ENCODE measurements at places on chromosomes 3 and 15. TPM values are rescaled to one million over a fixed set of nuclear protein-coding genes. Genes with fewer than 3 reads are reported as not detected.
A peak's percentile ranks its signal among the peaks of the same experiment; 100 is the strongest.

DNA sequence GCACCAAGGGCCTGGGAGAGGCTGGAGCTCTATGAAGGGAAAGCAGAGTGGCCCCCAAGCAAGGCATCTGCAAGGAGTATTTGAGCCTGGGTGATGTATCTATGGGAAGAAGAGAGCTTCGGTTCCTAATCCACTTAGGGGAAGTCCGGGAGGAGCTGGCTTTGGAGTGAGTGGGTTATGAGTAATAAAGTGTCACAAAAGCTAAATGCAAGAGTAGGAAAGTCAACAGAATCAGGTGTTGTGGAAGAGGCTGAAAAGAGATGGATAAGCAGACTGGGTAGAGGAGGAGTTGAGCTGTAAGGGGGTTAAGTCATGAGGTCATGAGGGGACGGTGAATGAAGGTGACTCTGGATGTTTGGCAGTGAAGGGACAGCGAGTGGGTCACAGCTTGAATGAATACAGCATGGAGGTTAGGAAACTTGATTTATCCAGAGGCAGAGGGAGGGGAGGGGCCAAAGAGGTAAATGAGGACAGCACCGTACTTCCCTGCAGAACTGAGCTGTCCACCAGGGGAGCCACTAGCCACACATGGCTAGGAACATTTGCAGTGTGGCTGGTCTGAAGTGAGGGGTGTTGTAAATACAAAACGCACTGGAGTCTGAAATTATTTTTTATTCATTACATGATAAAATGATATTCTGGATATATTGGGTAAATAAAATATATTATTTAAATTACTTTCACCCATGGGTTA, 83.3 kb downstream of the ADCY5 start:
- no peaks in the 10 kb centered on the region for H3K36me3 ChIP-seq
- H3K4me3 ChIP-seq: no peak overlapping the region
- no peak overlapping the region for H3K27ac ChIP-seq
- H3K4me1 ChIP-seq: no peaks in the 10 kb centered on the region

GRCh38 chr3:152977366-152977765, 142.4 kb downstream of the P2RY1 start:
- no peak overlapping the region for H3K27ac ChIP-seq
- no peaks in the 10 kb centered on the region for H3K36me3 ChIP-seq
- H3K4me1 ChIP-seq: no peaks in the 10 kb centered on the region
- H3K27me3 ChIP-seq: no peaks in the 10 kb centered on the region
- DNase-seq: no peak
- no peak overlapping the region for H3K4me3 ChIP-seq

DNA sequence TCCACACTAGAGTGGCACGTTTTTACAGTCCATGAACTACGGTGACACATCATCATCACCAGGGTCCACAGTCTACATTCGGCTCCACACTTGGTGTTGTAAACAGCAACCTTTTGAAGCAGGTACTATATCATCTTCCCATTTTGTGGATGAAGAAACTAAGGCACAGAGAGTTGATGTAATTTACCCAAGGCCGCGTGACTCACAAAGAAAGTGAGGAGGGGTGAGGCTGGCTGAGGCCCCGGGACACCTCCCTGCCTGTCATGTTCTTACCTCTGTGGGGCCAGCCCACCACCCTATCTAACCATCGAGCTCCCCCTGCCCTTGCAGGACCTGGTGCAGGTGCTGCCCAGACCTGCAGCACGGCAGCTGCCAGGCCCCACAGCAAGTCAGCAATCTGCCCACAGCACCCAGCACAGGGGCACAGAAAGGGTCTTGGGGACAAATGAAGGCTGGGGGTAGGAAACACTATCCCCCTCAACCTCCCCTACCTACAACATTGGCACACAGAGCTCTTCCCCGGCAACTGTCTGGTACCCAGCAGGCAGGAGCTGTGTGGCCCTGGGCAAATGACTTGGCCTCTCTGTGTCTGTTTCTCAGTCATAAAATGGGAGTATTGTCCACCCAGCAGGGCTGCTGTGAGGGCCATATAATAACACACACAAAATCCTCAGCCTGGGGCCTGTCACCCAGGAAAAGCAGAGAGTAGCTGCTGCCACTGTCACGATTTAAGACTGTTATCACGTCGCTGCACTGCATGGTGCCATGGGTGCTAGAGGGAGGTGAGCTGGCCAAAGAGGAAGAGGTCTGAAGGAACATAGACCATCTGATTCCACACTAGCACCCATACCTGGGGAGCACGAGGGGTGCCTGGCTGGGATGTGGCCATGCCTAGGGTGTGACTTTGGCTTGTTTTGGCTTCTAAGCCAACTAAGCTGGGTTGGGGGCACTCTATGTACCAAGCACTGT, 115.1 kb downstream of the IQSEC1 start:
- no peak overlapping the region for H3K4me3 ChIP-seq
- H3K4me1 ChIP-seq: no peaks in the 10 kb centered on the region
- H3K27me3 ChIP-seq: no peaks in the 10 kb centered on the region
- H3K27ac ChIP-seq: peak overlapping the region; percentile 51
- no peak for DNase-seq

DNA sequence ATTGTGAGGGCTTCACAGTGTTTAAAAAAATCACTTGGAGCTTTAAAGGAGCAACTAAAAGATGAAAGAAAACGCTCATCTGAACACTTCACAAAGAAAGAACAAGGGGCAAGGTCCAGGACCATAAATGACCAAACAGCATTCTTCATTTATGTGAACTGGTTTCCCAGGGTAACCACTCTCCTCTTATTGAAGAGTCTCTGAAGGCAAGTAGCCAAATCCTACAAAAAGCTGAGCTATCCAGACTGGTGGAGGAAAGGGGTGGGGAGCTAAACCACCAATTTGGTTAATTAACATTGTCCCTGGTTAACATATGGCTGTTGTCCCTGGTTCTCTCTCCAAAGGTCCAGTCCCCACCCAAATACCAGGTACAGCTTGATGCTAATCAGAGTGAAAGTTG, 58.1 kb downstream of the OSBPL10 start:
- H3K4me1 ChIP-seq: no peaks in the 10 kb centered on the region
- H3K27ac ChIP-seq: no peak overlapping the region
- no peak overlapping the region for H3K4me3 ChIP-seq
- no peaks in the 10 kb centered on the region for H3K36me3 ChIP-seq
- no peak for DNase-seq
- H3K27me3 ChIP-seq: no peaks in the 10 kb centered on the region

DNA sequence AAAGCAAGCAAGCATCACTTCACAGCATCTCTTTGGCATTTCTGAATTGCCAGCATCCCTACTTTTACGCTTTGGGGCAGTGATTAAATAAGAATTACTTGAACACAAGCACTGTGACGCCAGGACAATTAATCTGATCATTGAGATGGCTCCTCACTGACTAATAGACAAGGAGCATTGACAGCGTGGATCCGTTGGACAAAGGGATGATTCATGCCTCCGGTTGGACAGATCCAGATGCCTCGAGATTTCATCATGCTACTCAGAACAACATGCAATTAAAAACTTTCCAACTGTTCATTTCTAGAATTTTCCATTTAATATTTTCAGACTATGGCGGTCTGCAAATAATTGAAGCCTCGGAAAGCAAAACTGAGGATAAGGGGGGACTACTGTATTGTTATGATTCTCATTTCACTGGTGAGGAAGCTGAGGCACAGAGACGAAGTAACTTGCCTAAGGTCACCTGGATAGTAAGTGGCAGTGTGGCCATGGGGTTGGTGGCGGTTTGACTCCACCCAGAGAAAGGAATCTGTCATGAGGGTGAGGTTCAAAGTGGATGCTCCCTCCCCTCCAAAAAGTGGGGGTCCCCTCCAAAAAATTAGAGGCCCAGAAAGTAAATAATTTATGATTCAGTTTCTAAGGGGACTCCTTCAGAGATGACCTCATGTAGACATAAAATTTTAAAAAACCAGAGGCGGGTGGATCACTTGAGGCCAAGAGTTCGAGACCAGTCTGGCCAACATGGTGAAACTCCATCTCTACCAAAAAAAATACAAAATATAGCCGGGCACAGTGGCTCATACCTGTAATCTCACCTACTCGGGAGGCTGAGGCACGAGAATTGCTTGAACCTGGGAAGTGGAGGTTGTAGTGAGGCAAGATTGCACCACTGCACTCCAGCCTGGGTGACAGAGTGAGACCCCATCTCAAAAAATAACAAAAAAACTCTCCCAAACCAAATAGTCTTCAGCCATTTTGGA, 12.3 kb upstream of the PGPEP1L start:
- H3K4me3 ChIP-seq: no peak overlapping the region
- H3K27me3 ChIP-seq: no peaks in the 10 kb centered on the region
- no peak for DNase-seq
- no peaks in the 10 kb centered on the region for H3K36me3 ChIP-seq
- no peaks in the 10 kb centered on the region for H3K4me1 ChIP-seq
- H3K27ac ChIP-seq: no peak overlapping the region

DNA sequence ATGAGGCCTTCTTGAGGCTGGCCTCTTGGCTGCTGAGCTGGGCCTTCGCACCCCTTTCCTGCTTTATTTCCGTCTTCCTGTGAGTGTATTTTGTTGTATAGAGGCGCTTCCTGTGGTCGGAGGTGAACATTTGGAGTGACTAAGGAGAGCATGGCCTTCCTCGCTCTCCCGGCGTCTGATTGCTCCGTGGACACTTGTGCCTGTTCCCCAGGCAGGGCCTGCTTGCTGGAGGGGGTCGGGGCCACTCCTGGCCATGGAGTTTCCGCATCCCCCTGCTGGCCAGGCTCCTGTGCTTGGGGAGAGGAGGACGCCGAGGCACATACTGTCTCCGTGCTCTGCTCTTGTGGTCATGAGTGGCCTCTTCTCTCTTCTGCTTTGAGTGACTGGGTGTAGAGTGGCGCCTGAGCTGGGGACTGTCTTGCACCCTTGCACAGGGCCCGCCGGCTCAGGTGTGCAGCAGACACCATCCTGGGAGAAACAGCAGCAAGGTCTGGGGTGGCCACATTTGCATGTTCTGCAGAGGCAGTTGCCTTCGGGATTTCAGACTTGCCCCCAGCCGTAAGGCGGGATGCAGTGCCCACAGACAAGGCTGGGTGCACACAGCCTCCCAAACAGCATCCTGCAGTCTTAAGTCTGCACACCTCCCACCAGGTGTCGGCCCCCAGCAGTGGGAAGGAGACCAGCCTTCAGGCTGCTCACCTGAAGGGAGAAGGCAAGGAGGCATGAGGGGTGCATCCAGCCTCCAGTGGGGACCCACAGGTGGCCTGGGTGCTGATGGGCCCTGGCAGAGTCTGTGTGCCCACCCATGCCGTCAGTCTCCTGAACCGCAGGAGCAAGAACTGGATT, 16.4 kb downstream of the KLF13 start:
- H3K4me1 ChIP-seq: no peaks in the 10 kb centered on the region
- no peaks in the 10 kb centered on the region for H3K27me3 ChIP-seq
- no peak overlapping the region for H3K4me3 ChIP-seq
- H3K27ac ChIP-seq: no peak overlapping the region

GRCh38 chr3:118587847-118588246, 446.8 kb downstream of the IGSF11 start:
- no peak overlapping the region for H3K4me3 ChIP-seq
- no peaks in the 10 kb centered on the region for H3K27me3 ChIP-seq
- H3K27ac ChIP-seq: no peak overlapping the region
- DNase-seq: no peak
- H3K36me3 ChIP-seq: no peaks in the 10 kb centered on the region

DNA sequence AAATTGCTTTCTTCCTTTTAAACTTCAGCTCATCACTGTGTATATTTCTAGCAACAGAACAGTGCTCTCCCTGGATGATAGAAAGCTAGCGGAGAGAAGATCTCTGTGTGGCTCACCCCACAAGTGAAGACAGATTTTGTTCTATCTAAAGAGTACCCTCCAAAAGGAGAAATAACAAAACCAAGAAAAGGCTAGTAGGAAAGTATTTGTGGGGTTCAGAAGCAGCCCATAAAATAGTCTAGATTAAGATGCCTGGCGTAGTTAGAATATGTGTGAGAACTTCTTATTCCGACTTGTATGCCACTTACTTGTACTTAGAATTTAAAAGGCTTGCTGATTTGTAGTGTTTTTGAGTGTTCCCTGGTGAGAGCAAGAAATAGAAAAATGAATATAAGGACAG, 214.9 kb upstream of the IL12A start:
- no peak overlapping the region for H3K27ac ChIP-seq
- H3K4me3 ChIP-seq: no peak overlapping the region
- DNase-seq: no peak
- H3K36me3 ChIP-seq: no peaks in the 10 kb centered on the region
- H3K27me3 ChIP-seq: no peaks in the 10 kb centered on the region

DNA sequence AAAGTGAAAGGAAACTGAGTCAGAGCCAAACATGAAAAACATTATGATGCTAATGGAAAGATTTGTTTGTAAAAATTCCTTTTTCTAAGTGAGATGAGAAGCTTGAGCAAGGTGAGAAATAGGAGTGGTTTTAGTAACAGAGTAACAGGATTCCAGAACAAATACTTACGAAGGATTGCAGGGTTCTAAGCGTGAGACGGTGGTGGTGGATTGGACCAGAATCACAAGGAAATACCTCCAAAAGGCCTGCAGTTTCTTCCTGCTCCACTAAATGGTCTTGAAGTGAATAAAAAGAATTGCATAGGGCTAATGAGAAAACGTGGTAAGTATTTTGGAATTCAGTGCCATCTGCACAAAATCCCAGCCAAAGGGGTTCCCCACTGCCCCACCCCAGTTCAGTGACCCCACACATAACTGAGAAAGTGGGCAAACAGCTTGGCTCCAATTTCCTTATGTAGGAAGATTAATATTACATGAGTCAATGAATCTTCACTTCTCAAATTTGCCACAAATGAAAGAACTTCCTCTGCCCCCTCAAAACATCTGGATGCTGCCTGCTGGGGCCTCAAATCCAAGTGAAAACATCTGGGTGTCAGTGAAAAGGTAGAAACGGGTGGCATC, 283.8 kb upstream of the NR2F2 start:
- no peaks in the 10 kb centered on the region for H3K36me3 ChIP-seq
- DNase-seq: no peak

DNA sequence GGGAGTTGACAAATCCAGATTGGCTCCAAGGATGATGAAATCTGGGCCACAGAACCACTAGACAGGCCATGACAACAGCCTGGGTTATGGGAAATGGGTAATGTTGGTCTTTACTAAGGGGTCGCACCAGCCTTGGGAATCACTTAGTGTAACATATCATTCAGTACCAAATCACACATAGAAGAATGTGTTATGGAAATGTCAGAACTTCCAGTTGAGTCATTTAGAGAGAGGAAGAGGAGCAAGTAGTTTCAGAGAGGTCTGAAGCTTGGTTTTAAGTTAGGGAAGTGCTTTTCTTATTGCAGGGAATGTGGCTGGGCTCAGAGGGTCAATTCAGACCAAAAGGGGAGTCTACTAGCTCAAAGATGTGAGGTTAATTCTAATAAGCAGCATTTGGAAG, 241.6 kb upstream of the ZPLD1 start:
- no peaks in the 10 kb centered on the region for H3K36me3 ChIP-seq
- H3K4me3 ChIP-seq: no peak overlapping the region
- H3K27me3 ChIP-seq: no peaks in the 10 kb centered on the region
- H3K4me1 ChIP-seq: no peaks in the 10 kb centered on the region
- H3K27ac ChIP-seq: no peak overlapping the region

- H3K27ac ChIP-seq: no peak overlapping the region
- no peaks in the 10 kb centered on the region for H3K36me3 ChIP-seq
- H3K4me3 ChIP-seq: no peak overlapping the region
- no peaks in the 10 kb centered on the region for H3K4me1 ChIP-seq
- H3K27me3 ChIP-seq: no peaks in the 10 kb centered on the region
- DNase-seq: no peak
These were observed 22.2 kb downstream of the BCL2A1 start for GRCh38 chr15:79948761-79949160.

GRCh38 chr3:125440559-125440955, 65.4 kb upstream of the ZNF148 start:
- no peaks in the 10 kb centered on the region for H3K27me3 ChIP-seq
- H3K4me1 ChIP-seq: no peaks in the 10 kb centered on the region
- H3K36me3 ChIP-seq: no peaks in the 10 kb centered on the region
- H3K4me3 ChIP-seq: no peak overlapping the region

The PLCB2 gene
- 23.6 TPM for total RNA-seq

The TMCO5A gene
- total RNA-seq: not detected

The CEMIP gene
- total RNA-seq: 7.5 TPM

Measured in aorta (tissue), 5 donors.